Vagina (tissue), 2 donors: ENCODE measurements at places on chromosomes 6 and 20.

DNA sequence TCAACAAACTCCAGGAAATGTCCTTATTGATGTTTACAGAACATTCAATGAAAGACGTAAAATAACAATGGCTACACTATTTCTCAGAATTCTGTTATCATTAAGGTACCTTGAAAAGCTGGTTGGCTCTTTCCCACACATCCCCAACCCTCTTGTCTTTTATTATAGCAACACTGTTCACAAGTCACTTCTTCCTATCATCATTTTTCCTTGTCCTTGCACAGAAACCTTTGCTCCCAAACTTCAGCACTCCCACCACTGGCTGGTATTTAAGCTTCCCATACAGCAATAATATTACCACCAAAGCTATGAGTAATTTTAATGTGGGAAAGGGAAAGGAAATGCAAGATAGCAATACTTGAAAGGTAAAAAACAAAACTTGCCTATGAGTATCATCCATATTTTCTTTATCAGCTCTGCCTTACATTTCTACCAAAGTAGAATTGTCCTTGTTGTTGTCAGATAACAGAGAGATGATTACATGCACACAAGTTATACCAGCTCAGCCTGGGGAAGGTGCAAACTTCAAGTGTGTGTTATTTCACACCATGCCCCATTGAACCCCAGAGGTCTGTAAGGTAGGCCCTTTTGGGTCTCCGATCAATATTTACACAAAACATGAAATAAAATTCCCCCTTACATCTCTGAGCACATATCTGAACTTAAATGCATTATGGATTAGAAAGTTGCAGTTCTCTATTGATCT lies 32.2 kb downstream of the ARHGAP18 start:
- no peak for DNase-seq

DNA sequence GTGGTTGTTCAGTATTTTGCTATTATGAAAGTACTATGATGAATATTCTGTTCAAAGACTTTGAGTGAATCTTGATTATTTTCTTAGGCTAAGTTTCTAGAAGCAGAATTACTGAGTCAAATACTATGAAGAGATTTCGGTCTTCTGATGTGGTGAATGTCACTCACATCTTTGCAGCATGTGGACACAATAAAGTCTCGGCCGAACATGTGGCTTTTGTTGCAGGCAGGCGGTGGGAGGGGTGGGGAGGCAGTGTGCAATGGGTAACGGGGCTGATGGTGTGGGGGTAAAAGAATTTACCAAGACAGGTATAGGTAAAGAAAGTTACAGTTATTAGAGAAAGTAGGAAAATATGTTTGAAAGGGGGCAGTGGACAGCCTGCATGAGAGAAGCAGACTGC lies 156.4 kb upstream of the DTNBP1 start:
- DNase-seq: no peak

GRCh38 chr6:37501632-37502491 lies 2.2 kb upstream of the CCDC167 start:
- DNase-seq: no peak

DNA sequence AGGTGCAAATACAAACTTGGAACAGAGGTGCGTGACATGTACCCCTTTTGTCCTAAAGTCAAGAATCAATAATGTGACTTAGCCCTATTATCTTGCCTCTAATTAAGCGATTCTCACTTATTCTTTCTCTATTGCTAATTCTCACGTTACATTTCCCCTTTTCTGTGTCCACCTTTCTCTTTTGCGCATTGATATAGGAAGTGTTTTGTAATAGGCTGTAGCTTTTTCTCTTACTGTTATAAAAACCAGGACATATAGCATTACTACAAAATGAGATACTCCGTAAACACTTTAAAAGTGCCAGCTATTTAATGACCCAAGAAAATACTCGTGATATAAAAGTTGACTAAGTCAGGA lies 669 bp upstream of the TMEM30A start:
- no peak for DNase-seq

DNA sequence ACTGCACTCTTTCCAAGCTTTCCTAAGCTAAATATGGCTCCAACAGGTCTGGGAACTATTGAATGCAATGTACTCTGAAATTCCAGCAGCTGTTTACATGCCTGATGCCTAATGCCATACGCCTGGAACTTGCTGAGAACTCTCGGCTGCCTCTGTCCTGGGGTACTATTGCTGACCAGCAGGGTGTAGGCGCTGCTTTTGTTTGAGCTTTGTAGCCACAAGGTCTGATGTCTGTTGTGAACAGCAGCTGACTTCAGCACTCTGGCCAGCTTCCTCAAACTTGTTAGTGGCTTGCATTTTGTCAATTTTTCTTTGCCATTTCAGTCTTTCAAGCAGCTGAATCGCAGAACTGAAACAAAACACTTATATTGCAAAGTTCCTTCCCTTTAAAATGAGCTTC lies 26.7 kb downstream of the SAYSD1 start:
- DNase-seq: no peak
